ENCODE measurements at places on chromosomes 7 and 10.
A peak's percentile ranks its signal among the peaks of the same experiment; 100 is the strongest.

DNA sequence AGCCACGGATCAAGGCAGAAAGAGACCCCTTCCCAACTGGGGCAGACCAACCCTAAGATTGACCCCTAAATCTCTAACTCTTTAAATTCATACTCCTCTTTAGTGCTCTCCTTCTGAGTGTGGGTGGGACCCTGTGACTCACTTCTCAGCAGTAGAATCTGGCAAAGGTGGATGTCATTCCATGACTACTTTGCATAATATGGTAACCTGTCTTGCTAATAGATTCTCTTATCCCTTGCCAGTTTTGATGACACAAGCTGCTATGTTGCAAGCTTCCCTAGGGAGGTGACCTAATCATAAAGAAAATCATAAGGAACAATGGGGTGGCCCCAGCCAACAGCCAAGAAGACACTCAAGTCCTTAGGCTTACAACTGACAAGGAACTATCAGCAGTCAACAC is 155.4 kb upstream of the VWC2 start:
- no peak for DNase-seq
- H3K4me3 ChIP-seq, result no peak overlapping the region
- H3K27me3 ChIP-seq, result no peaks in the 10 kb centered on the region
- H3K27ac ChIP-seq, result no peak overlapping the region

DNA sequence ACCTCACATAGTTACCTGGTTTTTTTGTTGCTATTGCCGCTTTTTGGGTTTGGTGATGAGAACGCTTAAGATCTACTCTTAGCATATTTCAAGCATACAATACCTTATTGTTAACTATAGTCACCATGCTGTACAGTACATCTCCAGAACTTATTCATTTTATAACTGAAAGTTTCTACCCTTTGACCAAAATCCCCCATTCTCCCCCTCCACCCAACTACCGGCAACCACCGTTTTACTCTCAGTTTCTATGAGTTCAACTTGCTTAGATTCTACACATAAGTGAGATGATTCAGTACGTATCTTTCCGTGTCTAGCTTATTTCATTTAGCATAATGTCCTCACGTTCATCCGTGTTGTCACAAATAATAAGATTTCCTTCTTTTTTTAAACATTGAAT is 86.7 kb upstream of the IL6 start:
- H3K4me1 ChIP-seq, result no peaks in the 10 kb centered on the region
- no peak for DNase-seq
- H3K4me3 ChIP-seq, result no peak overlapping the region
- no peaks in the 10 kb centered on the region for H3K27me3 ChIP-seq
- no peak overlapping the region for H3K27ac ChIP-seq

DNA sequence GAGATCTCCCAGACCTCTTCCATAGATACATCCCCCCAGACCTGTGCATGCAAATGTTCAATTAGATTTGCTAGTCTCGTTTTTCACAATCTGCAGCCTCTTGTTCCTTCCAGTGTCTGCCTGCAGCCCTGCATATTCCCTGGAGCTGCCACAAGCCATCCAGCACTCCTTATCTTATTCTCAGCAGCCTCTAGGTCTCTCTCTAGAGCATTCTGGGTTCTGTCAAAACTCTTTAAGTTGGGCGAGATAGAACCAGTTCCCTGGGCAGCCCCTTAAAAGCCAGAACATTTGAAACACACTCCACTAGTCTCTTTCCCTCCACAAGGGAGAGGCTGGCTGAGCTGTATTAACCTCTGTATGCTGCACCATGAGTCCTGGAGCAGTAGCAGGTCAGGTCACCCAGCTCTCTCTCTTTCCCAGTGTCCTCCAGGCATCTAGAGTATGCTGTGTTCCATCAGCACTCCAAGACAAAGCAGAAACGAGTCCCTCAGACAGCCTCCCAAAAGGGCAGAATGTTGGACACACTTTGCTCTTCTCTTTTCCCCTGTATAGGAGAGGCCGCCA is 20.6 kb upstream of the MCM10 start:
- H3K4me1 ChIP-seq, result peaks cover 26% of the 10 kb centered on the region
- H3K27ac ChIP-seq, result peak overlapping the region; percentile 5
- H3K27me3 ChIP-seq, result no peaks in the 10 kb centered on the region
- H3K36me3 ChIP-seq, result peaks cover 12% of the 10 kb centered on the region
- DNase-seq, result no peak

- H3K4me1 ChIP-seq, result no peaks in the 10 kb centered on the region
- no peak overlapping the region for H3K27ac ChIP-seq
- no peaks in the 10 kb centered on the region for H3K36me3 ChIP-seq
- no peak for DNase-seq
- H3K4me3 ChIP-seq, result no peak overlapping the region
These were observed 92.9 kb downstream of the CPED1 start for GRCh38 chr7:121081327-121081936.

GRCh38 chr7:110003827-110004226 is 1087.1 kb upstream of the LRRN3 start:
- no peak for DNase-seq
- H3K4me3 ChIP-seq, result no peak overlapping the region
- H3K36me3 ChIP-seq, result no peaks in the 10 kb centered on the region
- H3K4me1 ChIP-seq, result 0 out of 2 replicates have a peak, but pooled peaks cover 2% of the 10 kb centered on the region

- no peak overlapping the region for H3K4me3 ChIP-seq
- no peaks in the 10 kb centered on the region for H3K36me3 ChIP-seq
- H3K4me1 ChIP-seq, result 0 out of 2 replicates have a peak, but pooled peaks cover 3% of the 10 kb centered on the region
- no peak overlapping the region for H3K27ac ChIP-seq
- H3K27me3 ChIP-seq, result no peaks in the 10 kb centered on the region
These were observed 11.9 kb downstream of the HECW1 start for GRCh38 chr7:43124388-43124787.

DNA sequence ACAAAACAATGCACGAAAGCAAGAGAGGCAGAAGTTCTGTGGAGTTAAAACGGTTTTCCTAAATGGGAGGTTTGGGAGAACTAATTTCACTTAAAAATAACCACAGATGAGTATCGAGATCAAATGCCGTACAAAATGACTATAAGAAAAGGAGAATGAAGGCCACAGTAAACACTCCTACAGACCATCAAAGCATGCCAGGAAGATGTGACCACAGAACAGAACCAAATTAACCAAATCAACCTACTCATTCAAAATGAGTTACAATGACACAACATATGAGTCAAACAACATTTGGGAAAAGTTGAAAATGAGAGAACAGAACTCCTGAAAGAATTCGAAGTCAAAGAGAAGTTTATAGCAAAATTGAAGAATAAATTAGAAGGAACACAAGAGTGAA is 24.3 kb upstream of the DOCK1 start:
- no peak for DNase-seq
- H3K36me3 ChIP-seq, result no peaks in the 10 kb centered on the region
- no peak overlapping the region for H3K27ac ChIP-seq
- peak overlapping the region; percentile 32 for H3K4me3 ChIP-seq

DNA sequence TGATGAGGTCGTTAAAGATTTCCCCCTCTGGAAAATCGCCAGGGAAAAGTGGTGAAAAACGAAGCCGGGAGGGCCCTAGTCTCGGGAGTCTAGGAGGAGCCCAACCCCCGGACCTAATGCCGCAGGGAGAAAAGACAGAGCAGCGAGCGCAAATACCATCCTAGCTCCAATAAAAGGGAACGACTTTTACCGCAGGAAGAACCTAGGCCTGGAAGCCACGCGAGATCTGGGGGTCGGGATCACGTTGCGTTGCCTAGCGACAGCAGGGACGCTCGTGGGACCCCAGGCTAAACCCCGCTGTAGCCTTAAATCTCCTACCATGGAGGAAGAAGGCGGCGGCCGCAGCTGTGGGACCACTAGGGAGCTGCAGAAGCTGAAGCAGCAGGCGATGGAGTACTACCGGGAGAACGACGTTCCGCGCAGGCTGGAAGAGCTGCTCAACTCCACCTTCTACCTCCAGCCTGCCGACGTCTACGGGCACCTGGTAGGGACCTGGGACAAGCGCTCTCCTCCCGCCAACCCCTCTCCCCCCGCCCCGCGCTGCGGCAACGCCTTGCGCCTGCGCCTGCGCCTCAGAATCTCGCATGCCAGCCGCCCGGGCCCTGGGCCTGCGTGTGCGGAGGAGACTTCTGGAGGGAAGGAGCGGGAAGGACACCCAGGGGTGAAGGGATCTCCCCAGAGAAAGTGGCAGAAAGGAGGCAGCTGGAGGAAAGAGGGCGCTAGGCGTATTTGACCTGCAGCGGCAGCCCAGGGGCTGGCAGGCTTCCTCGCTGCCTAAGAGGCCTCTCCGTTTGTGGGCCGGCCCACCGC is at the start of gene ENO4:
TSS of gene ENO4 (plus strand) at position 252 of the 810 bp plus-strand sequence. CDS start at position 320, 68 bp downstream.
- peaks cover 20% of the 10 kb centered on the region for H3K27me3 ChIP-seq
- no peaks in the 10 kb centered on the region for H3K36me3 ChIP-seq
- H3K4me3 ChIP-seq, result peak within 1 kb of the TSS; percentile 89
- DNase-seq, result peak; percentile 90
- peaks cover 34% of the 10 kb centered on the region for H3K4me1 ChIP-seq

- no peaks in the 10 kb centered on the region for H3K36me3 ChIP-seq
- no peak overlapping the region for H3K4me3 ChIP-seq
- no peak for DNase-seq
These were observed 5.5 kb upstream of the ADCY1 start for GRCh38 chr7:45568536-45569289.

- DNase-seq, result peak; percentile 80
- peak overlapping the region; percentile 66 for H3K4me3 ChIP-seq
- H3K27ac ChIP-seq, result peak overlapping the region; percentile 93
These were observed 167.3 kb upstream of the MYO3A start for GRCh38 chr10:25766687-25767221.

- H3K4me3 ChIP-seq, result no peak overlapping the region
- H3K27me3 ChIP-seq, result no peaks in the 10 kb centered on the region
- no peaks in the 10 kb centered on the region for H3K4me1 ChIP-seq
- no peak overlapping the region for H3K27ac ChIP-seq
- no peaks in the 10 kb centered on the region for H3K36me3 ChIP-seq
- no peak for DNase-seq
These were observed 30.6 kb upstream of the RHOBTB1 start for GRCh38 chr10:60974463-60975149.

GRCh38 chr7:22426463-22427094 is 69.6 kb upstream of the RAPGEF5 start:
- DNase-seq, result no peak
- peaks cover 25% of the 10 kb centered on the region for H3K4me1 ChIP-seq
- H3K27ac ChIP-seq, result no peak overlapping the region
- no peaks in the 10 kb centered on the region for H3K36me3 ChIP-seq
- no peak overlapping the region for H3K4me3 ChIP-seq
- no peaks in the 10 kb centered on the region for H3K27me3 ChIP-seq

DNA sequence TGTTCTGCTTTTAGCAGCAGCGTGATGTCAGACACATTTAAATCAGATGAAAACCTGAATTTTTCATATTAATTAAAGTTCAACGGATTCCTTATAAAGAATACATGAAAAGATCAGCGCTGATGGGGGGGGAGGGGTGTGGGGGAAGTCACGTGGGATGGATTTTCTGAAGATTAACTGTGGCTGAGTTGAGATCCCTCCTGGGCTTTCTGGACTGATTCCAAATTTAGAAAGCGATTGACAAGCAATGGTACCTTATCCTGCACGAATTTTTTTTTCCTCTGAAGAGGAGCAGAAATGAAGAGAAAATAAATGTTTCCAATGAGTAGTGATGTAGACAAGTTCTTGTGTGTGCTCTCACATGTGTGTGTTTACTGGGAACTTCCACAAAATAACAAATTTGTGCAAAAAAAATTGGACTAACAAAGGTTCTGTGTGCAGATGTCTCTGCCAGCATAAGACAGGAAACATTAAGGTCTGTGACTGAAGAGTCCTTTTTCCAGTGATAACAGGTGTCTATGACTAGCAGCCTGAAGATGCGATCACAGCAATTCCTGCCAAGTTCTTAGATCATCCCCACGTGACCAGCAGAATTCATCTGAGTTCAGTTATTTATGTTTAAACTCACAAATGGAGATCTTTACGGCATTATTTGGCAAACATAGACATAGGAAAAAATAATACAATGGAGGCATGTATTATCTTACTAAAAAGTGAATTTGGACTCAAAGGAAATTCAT is 585.2 kb upstream of the CELF2 start:
- H3K36me3 ChIP-seq, result peaks cover 6% of the 10 kb centered on the region
- no peak overlapping the region for H3K4me3 ChIP-seq
- no peaks in the 10 kb centered on the region for H3K27me3 ChIP-seq
- no peak overlapping the region for H3K27ac ChIP-seq

DNA sequence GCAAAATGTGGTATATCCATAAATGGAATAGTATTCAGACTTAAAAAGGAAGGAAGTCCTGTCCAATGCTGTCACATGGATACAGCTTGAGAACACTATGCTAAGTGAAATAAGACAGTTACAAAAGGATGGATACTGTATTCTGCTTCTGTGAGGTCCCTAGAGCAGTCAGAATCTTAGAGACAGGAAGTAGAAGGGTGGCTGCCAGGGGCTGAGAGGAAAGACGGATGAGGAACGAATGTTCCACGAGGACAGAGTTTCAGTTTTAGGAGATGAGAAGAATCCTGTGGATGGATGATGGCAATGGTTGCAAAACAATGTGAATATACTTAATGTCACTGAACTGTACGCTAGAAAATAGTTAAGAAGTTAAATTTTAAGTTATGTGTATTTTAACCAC is 3.8 kb downstream of the PRKCQ start:
- no peak overlapping the region for H3K27ac ChIP-seq
- DNase-seq, result no peak
- H3K36me3 ChIP-seq, result no peaks in the 10 kb centered on the region
- H3K27me3 ChIP-seq, result peaks cover 5% of the 10 kb centered on the region
- peaks cover 27% of the 10 kb centered on the region for H3K4me1 ChIP-seq

DNA sequence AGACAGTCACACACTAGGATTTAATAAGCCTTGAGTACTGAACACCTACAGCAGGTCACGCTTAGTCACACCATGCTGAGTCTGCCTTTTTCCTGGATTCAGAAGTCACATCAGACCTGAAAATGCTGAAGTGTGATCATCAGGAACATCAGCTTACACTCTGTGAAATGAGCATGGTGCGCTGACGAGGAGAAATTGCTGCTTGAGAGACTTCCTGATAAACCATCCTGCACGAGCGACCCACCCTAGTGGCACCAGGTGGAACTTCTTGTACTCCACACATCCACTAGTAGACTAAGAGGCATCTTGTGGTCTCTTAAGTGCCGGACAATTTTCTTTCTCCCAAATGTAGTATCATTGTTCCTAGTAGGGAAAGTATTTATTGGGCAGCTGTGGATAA is 51.8 kb upstream of the MRLN start:
- DNase-seq, result peak; percentile 69
- H3K36me3 ChIP-seq, result peaks cover 67% of the 10 kb centered on the region
- no peaks in the 10 kb centered on the region for H3K27me3 ChIP-seq
- H3K4me1 ChIP-seq, result peaks cover 27% of the 10 kb centered on the region

DNA sequence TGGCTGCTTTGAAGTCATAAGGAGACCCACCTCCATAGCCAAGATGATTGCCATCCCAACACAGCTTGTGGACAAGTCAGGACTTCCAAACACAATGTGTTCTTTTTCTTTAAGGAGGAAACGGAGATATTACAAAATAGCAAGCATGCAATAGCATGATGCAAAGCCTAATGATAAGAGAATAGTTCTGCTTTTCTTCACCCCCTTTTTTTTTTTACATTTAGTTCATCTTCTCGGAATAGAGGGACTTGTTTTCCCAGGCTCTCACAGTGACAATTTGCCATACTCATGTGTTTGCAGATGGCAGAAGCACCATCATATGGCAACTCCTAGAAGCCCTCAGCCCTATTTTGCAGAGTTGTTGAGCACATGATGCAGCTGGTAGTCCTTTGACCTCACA is 119.8 kb downstream of the ITGB8 start:
- H3K36me3 ChIP-seq, result no peaks in the 10 kb centered on the region
- no peak for DNase-seq
- H3K4me1 ChIP-seq, result no peaks in the 10 kb centered on the region
- no peaks in the 10 kb centered on the region for H3K27me3 ChIP-seq

GRCh38 chr7:127702938-127703337 is 50.9 kb downstream of the SND1 start:
- H3K4me1 ChIP-seq, result no peaks in the 10 kb centered on the region
- no peak overlapping the region for H3K27ac ChIP-seq
- no peaks in the 10 kb centered on the region for H3K27me3 ChIP-seq
- no peak for DNase-seq
- no peak overlapping the region for H3K4me3 ChIP-seq
- peaks cover 88% of the 10 kb centered on the region for H3K36me3 ChIP-seq
